Midbrain (tissue), 1 donor: ENCODE measurements at places on chromosomes 1 and 21.

- DNase-seq: no peak
Measured at GRCh38 chr1:201686714-201687455, 142.1 kb upstream of the IPO9 start.

DNA sequence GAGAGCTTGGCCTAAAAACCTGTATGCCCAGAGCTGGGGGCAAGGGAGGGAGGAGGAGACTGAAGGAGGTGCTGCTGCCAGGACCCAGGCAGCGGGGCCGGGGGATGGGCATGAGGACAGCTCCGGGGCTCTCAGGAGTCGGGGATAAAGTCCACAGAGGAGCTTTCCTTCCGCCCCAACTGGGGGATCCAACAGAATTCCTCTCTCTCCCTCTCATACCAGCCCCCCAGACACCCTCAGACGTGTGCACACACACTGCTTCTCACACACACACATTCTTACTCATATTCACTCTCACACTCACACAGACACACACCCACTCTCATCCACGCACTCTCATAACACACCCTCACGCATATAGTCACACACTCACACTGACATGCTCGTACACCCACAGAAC, 39.1 kb downstream of the SYF2 start:
- no peak for DNase-seq

DNA sequence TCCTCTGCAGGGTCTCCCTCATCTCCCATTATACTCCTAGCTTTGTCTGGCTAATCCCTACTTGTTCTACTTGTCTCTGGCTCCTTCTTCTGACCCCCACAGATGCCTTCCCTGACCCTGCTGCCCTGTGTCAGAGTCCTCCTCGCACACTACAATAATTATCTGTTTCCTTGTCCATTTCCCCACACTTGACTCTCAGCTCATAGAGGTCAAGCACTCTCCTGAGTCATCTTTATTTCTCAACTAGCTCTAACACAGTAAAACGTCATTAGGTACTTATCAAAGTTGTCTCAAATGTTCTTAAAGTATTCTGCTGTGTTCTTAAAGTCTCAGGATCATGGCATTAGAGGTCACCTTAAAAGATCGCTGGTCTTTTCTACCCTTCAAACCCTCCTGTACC, 47.1 kb downstream of the C8A start:
- no peak for DNase-seq

DNA sequence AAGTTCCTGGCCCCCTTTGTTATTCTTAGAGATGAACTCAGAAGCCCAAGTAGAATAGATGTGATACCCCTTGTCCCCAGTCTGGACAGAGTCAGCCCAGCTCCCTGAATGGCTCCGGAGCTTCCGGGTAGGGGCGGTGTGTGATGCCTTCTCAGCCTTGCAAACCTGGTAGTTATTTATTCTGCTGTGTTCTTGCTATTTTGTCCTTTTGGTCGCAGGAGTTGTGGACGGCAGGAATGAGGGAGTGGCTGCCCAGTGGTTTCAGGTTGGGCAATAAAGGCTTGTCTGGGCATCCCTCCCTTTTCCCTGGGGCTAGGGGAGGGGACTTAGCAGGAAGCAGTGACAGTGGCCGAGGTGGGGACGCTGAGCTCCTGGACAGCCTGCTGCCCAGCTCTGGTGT, 2.8 kb downstream of the PTPRU start:
- no peak for DNase-seq

- DNase-seq: no peak
Measured at GRCh38 chr1:109979489-109980091, 5.0 kb upstream of the AHCYL1 start.

- no peak for DNase-seq
Measured at GRCh38 chr1:178560871-178561376, 48.0 kb downstream of the TEX35 start.

GRCh38 chr1:23793018-23793781, 2.3 kb downstream of the LYPLA2 start:
- no peak for DNase-seq

- no peak for DNase-seq
Measured at GRCh38 chr1:183033205-183033604, 10.0 kb downstream of the LAMC1 start.

GRCh38 chr1:41345434-41346075, 15.7 kb upstream of the FOXO6 start:
- no peak for DNase-seq

DNA sequence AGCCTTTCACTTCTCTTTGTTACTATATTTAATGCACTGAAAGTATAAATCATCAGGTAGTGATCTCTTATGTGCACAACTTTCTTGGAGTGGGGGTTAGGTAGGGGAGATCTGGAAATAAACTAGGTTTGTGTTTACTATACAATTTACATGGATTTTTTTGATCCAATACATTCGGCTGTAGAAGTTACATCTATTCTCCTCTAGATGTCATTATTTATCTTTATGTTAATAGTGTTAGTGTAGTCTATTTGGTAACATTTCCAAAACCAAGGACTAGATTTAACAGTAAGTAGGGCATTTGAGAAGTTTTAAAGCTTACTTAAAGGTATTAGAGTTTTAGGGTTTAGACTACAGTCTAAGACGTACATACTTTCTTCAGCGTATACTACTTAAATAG, 5.4 kb downstream of the VPS45 start:
- no peak for DNase-seq

- no peak for DNase-seq
Measured at GRCh38 chr1:35475856-35476674, 81.1 kb downstream of the KIAA0319L start.

GRCh38 chr1:14441302-14441741, 157.2 kb upstream of the KAZN start:
- no peak for DNase-seq

DNA sequence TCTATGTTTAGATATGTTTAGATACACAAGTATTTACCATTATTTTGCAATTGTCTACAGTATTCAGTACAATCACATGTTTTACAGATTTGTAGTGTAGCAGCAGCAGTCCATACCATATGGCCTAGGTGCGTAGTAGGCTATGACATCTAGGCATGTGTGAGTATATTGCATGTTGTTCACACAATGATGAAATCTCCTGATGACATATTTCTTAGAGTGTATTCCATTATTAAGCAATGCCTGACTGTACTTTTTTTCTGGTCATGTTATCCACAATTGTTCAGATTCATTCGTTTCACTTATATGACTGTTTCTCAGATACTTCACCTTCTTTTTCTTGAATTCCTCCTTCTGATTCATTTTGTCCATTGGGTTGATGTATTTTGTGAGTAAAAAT, 9.9 kb upstream of the BACE2 start:
- no peak for DNase-seq

GRCh38 chr1:226308166-226308722, 720 bp downstream of the LIN9 start:
- DNase-seq: no peak

DNA sequence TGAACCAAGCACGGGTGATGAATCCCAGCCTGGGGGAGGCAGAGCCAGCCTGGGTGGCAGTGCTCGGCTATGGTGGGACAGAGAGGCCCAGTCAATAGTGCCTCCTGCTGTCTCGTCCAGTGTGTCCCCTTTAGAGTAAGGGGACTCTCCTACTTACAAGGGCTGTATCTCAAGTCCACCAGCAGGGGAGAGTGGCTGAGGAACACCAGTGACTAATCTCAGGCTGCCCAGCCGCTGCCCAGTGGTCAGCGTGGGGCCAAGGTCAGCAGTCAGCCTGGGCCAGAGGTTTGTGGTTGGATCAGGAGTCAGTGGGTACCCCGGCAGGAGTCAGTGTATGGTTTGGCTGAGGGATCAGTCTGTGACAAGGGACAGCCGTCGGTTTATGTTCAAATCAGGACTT, 109.2 kb upstream of the RUNX3 start:
- DNase-seq: no peak

DNA sequence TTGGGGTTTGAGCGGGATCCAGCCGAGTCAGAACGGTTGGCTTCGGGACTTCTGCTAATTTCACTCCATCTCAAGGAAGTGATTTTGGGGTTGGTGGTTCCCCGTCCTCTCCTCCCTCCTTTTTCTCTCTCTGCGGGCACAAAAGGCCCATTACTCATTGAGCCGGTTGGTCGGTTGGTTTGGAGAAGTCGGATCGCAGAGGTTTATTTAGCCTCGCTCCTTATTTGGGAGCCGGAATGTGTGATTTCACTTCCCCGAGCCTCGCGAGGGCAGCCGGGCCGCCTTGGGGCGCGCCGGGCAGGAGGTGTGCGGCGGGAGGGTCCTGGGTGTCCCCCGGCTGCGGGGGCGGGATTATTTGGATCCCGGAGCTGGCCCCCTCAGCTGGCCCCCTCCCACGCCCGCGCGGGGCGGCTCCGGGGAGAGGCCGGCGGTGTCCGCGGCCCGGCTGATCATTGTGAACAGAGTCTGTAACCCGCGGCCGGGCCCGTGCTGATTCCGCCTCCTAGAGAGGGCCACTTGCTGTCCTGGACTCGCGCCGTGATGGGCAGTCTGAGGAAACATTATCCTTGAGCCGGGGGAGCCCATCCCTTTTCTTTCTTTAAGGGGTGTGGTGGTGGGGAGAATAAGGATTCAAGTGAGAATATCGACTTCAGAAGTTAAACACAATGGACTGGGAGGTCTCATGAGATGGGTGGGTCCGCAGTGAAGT, 1.2 kb downstream of the MAPKAPK2 start:
- peak; percentile 64 for DNase-seq

GRCh38 chr1:119409731-119410130, 5.2 kb upstream of the HSD3B2 start:
- no peak for DNase-seq

- no peak for DNase-seq
Measured at GRCh38 chr1:193402977-193403376, 216.6 kb upstream of the B3GALT2 start.

- no peak for DNase-seq
Measured at GRCh38 chr1:41678111-41678878, 193.8 kb upstream of the EDN2 start.

DNA sequence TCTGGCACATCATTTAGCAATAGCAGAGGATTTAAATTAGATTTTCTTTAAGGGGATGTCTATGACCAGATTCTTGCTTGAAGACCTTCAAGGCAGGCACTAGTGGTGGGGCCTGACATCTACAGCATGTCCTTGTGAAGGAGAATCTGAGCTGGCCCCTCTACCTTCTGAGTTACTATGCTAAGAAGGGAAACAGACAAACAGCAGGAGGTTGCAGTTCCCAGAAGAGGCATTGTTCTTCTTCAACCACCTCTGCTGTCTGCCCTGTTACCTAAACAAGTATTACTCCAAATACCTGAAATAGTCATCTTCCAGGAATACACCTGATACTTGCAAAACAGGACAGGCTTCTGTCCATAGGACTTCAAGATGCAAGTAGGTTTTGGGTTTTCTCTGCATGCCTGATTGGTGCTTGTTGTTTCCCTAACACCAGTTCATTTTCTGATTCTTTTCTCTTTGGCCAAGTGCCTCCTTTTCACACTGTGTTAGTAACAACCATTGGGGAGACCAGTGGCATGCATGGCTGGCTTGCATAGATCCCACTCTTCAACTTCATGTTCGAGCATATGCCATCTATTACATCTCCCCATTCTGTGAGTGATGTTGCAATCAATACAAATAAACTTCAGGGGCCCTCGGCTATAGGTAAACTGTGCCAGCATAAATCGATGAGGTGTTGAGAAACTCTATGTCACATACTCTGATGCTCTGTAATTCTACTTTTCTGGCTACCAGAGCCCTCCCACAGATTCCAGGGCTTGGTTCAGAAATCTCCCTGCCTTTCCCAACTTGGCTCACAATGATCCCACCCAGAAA, 93.0 kb upstream of the DUSP10 start:
- no peak for DNase-seq

- no peak for DNase-seq
Measured at GRCh38 chr1:44784094-44785028, 3.6 kb downstream of the BEST4 start.

DNA sequence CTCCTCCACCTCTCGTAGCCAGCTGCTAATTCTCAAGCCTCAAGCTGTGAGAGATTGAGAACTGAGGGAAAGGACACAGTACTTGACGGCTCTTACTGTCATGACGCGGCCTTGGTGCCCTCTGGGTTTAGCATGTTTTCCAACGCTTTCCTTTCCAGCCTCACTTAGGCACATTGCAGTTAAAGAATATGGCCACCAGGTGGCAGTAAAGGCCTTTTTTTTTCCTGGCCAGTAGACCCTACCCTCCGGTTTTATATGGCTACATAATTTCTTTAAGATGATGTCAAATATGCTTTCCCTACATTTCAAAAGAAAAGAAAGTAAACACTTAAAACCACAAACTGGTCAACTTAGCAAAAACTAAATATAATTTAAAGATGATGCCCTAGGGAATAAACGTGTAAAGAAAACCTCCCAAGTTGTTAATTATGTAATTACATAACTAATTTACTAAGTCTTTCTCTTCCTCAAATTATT, 56.8 kb upstream of the PRDX6 start:
- DNase-seq: peak; percentile 78

DNA sequence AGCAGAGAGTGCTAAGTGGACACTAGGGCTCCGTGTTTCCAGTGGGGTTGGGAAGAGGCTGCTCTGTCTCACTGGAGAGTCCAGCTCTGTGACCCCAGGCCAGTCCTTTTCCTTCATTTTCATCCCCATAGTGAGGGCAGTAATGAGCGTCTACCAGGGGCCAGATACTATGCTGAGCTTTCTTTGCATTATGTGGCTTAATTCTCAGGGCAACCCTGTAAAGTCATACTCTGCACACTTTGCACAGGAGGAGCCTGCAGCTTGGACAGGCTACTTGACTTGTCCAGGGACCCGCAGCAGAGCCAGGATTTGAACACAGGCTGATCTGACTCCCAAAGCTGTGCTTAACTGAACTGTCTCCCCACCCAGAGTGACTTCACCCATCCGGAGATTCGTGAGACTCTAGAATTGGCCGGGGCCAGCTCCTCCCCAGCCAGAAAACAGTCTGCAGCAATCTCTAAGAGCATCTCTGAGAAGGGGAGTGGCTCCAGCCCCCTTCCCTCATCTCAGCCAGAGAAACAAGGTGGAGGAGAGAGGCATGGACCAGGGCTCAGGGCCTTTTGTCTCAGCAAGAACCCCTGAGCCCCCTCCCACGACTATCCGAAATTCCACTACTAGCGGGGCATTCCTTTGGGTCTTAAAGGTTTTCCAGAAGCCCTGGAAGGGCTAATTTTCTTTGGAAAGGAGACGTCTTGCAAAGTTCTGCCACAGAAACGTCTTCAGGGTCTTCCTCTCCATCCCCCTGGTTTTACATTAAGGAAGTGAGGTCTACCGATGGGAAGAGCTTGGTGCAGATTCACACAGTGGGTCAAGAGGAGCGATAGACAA, 866 bp upstream of the FNDC5 start:
- DNase-seq: no peak

DNA sequence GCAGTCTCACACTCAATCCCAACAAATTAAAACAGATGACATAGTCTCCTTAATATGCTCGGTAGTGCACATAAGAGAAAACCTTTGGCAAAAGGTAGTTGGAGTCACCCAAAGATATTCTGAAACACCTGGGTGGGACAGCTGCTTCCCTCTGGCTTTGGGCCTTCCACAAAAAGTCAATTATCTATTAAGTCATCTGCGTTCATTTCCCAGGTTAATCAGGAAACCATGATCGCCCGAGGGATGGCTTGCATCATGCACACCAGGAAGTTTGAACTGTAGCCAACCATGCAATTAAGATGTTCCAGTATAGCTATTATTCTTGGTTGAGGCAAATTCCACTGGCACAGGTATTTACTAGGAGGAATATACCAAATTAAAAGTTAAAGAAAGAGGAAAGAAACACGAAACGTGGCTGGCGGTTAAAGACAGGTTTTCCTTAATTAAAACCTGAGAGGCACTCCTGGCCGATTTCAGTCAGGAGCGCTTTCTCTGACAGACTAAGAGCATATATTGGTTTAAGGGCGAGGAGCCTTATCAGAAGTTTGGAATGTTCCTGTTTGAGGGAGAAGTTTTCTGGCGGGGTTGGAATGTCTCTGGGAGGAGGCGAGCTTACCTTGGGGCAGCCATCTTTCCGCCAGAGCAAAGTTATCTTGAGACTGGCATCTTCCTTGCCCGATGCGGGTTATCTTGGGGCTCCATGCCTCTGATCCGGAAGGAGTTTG, 19.9 kb downstream of the CLDN17 start:
- no peak for DNase-seq
